Right cardiac atrium (tissue), 5 donors: ENCODE measurements at places on chromosomes 6 and 20. TPM values are rescaled to one million over a fixed set of nuclear protein-coding genes. Genes with fewer than 3 reads are reported as not detected.

Gene SLC44A4
- polyA plus RNA-seq: 0.05 TPM

- DNase-seq: no peak
Observed at GRCh38 chr6:146968041-146968760, 236.0 kb upstream of the STXBP5 start.

- no peak for DNase-seq
Observed at GRCh38 chr6:113476937-113477839, 380.0 kb upstream of the MARCKS start.

- DNase-seq: no peak
Observed at GRCh38 chr20:39070484-39071231, 108.5 kb downstream of the DHX35 start.

Gene ATP6V1G2
- polyA plus RNA-seq: 2.8 TPM

DNA sequence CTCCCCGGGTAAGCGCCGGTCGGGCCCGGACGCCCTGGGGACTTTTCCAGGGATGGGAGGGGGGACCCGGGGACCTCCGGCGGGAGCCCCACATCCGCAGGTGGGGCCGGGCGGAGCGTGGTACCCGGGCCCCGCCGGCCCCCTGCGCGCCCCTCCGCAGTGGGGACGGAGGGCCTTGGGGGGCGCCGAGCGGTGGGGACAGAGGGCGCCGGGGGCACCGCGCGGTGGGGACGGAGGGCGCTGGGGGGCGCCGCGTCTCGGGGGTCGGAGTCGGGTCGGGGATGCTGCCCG is 270 bp downstream of the PLEKHG1 start:
- no peak for DNase-seq

GRCh38 chr20:45138561-45139300 is 14.5 kb upstream of the WFDC12 start:
- DNase-seq: peak; percentile 75

Gene RIPPLY2
- 0.45 TPM for polyA plus RNA-seq

- no peak for DNase-seq
Observed at GRCh38 chr6:63097222-63097621, 114.0 kb upstream of the FKBP1C start.

Gene CD93
- polyA plus RNA-seq: 14.1 TPM

Gene ZSCAN31
- polyA plus RNA-seq: 3.9 TPM

Gene KCNK15
- 0.70 TPM for polyA plus RNA-seq

GRCh38 chr6:3252861-3253596 is 5.7 kb upstream of the PSMG4 start:
- DNase-seq: no peak

DNA sequence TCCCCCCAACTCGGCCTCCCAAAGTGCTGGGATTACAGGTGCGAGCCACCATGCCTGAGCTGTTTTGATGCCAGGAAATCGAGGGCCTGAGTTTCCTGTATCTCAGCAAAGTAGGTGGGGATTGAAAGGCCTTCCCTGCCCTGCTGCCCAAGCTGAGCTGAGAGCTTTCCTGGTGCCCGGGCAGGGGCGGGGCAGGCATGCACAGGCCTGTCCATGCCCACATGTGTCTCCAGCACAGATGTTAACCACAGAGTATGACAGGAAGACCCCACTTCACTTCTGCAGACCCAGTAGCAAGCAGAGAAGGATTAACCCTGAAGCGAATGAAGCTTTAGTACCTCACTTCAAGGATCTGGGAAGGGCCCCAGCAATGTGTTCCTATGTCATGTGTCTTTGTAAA is 66.0 kb downstream of the GPR6 start:
- no peak for DNase-seq

DNA sequence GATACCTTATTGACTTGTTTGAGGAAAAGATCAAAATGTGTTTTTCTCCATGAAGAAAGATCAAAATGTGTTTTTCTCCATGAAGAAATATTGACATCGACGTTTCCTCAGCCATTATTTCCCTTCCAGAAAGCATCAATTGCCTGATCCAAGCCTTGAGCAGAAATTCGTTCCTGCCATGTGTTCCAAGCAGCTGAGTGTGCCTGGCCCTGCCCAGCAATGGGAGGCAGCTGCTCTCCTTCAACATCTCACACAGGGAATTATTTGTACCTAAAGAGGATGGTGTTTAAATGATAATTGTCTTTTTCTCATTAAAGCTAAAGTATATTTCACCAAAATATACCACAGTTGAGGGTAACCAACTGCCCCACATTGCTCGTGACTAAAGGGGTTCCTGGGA is 7.8 kb upstream of the DUSP22 start:
- no peak for DNase-seq

Gene LGSN
- polyA plus RNA-seq: not detected

Gene IRF4
- 0.41 TPM for polyA plus RNA-seq

DNA sequence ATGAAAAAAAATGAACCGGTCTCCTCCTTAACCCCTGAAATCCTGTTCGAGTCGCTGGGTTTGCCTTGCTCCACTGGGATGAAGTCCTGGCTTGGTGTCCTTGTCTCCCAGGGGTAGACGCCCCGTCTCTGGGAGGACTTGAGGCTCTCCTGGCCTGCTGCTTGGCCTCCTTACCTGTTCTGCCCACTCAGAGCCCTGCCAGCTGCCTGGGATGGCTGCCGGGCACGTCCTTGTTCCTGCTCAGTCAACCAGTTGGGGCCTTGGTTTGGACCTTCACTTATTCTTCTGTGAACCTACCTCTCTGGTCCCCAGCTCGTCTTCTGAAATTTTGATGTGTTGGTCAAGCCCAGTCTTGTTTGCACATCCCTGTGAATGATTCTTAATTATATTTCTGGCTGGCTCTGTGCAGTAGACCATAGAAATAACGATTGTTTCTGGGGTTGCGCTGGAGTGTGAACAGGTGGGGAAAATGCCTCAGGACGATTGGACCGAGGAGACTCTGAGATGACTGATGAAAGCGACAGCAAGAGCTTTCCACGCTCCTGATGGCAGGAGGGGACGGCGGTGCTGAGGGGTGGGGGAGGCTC is 126.5 kb upstream of the ESR1 start:
- no peak for DNase-seq

DNA sequence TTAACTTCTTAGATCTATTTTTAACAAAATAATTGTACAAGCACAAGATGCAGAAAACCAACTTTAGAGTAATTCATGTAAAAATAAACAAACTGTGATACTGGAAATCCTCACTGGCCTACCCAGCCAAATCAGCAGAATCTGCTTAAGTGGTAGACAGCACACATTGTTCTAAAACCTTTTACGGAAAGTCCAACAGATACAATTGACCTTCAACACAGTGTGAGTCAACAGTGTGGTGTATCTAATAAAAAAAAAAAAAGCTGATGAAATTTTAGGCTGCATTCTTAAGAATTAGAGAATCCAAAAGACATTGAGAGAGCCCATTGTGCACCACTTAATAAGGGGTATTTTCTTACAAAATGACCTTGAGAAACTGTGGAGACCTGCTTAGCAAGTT is 174.5 kb downstream of the COL21A1 start:
- DNase-seq: no peak

DNA sequence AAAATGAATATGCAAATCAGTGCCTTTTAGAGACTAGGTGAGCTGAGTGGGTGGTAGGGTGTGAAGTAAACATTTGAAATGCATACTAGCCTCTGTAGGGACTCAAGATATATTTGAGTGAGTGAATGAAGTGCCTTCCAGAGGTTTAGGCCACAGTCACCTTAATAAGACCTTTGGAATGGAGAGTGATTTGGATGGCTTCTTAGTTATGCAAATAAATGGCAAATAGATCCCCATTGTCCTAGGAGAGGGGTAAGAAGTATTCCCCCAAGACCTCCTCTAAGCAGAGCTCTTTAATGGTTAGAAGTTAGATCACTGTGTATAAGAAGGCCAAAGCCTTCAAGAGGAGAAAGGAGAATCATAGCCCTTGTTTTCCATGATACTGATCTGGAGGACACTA is 47.8 kb upstream of the IMPG1 start:
- no peak for DNase-seq

DNA sequence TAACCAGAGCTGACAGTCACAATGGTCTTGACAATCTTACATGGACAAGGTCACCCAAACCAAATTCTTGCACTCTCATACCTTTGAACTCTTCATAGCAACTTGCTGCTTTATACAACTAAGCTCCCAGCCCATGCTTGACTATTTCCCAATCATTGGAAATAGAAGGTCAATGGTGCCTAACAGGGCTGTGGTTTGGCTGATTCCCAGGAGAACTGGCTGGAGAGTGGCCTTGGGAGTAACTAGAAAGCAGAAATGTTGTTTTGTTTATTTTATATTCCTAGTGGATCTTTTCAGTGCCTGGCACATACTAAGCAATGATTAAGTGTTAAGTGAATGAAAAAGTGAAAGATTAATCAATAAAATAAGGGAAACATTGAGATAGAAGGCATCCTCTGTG is 3.0 kb downstream of the SPINT4 start:
- no peak for DNase-seq

- DNase-seq: peak; percentile 87
Observed at GRCh38 chr6:43491750-43492661, 14.6 kb downstream of the TJAP1 start.

- DNase-seq: no peak
Observed at GRCh38 chr6:25122622-25123237, 156.4 kb upstream of the CARMIL1 start.

Gene SCUBE3
- 0.38 TPM for polyA plus RNA-seq

Gene SDC4
- 63.8 TPM for polyA plus RNA-seq

- DNase-seq: no peak
Observed at GRCh38 chr20:14829906-14830305, 492.5 kb upstream of the FLRT3 start.
